ENCODE measurements at places on chromosomes 11 and 22.

GRCh38 chr11:92376146-92376599, 151.6 kb downstream of the FAT3 start:
- DNase-seq = peak; percentile 67

DNA sequence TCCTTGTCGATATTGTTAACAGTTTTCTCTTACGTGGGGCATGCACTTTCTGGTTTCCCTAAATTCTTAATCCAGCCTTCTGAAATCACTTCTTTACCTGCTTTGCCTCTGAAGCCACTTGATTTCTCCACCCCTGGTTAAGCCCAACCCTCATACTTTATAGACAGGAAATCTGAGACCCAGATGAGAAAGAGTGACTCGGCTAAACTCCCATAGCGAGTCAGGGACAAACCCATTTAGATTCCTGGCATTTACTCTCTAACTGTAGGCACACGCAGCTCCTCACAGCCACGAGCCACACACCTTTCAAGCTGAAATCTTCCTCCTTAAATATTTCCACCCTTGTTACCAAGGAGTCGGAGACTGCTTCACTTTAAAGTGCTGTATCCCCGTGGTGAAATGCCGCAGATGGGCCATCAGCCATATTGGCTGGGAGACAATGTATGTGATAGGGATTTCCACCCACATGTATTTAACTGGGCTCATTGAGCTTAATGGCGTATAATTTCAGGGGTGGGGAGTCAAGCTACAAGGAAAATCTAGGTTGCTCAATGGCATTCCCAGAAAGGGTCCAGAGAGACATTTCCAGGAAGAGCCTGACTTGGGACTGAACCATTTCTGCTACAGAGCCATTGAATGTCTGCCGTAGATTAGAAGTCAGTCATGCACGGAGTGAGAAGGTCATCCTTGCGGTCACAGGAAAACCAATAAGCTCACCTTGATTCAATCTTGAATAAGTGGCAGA, 49.9 kb upstream of the GRK3 start:
- peak; percentile 29 for DNase-seq

- no peak for DNase-seq
These were observed at the start of gene SOX10 for GRCh38 chr22:37983860-37984791. TSS of gene SOX10 (minus strand) at chr22:37984555. CDS start at chr22:37983784, 771 bp downstream.

DNA sequence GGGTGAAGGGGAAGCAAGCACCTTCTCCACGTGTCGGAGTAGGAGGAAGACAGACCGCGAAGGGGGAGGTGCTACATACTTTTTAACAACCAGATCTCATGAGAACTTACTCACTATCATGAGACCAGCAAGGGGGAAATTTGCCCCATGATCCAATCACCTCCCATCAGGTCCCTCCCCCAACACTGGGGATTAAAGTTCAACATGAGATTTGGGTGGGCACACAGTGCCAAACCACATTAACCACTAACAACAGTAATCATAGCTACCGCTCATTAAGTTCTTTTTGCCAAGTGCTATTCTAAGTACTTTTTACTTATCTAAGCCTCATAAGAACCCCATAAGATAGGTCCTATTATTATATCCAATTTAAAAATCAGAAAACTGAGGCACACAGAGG, 450.5 kb upstream of the DDI1 start:
- no peak for DNase-seq

- DNase-seq = peak; percentile 56
These were observed 111.2 kb downstream of the MRTFA start for GRCh38 chr22:40525250-40525884.

- DNase-seq = no peak
These were observed 53.3 kb upstream of the BMAL1 start for GRCh38 chr11:13224324-13224723.
